Activated CD4-positive, alpha-beta T cell treated with anti-CD3 and anti-CD28 coated beads for 24 hours (primary cell): ENCODE measurements at places on chromosomes 7 and 10.
A peak's percentile ranks its signal among the peaks of the same experiment; 100 is the strongest.

DNA sequence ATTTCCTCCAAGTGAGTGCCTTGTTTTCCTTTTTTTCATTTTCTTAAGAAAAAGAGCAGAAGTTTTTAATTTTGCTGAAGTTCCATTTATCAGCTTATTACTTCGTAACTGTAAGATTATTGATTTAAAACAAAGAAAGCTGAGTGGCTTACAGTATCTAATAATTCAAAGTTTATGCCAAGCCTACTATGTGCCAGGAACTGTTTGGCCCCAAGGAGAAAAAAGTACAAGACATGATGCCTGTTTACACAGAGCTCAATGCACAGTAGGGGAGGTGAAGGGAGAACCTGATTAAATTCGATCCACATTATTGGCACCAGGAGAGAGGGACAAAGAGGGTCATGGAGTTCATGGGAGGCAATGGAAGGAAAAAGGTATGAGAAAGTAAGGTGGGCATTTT is 419.3 kb upstream of the ZMIZ1 start:
- no peak for DNase-seq

DNA sequence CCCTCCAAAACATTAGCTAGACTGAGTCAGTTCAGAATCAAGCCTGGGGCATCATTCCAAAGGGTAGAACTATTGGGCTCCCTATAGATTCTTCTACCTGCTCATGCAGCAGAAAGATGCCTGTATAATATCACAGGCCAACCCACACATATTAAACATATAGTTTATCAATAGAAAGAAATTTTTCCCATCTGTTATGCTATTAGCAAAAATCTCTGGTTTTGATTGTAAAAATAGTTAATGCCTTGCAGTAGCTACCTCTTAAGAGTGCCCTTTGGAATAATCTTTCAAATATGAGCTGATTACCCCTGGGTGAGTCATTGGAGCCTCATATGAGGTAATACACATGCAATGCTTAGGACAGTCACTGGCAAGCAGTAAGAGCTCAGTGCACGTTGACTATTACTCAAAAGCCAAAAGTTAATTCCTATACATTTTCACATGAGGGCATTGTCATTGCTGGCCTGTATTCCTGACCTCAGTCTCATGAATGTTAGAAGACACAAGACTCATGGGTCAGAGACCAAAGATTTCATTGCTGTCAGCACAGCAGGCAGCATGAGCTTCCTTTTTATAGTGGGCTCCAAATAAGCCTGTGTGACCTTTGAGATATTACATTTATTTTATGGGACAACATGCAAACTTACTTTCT is 180.0 kb downstream of the FGFR2 start:
- DNase-seq = no peak

DNA sequence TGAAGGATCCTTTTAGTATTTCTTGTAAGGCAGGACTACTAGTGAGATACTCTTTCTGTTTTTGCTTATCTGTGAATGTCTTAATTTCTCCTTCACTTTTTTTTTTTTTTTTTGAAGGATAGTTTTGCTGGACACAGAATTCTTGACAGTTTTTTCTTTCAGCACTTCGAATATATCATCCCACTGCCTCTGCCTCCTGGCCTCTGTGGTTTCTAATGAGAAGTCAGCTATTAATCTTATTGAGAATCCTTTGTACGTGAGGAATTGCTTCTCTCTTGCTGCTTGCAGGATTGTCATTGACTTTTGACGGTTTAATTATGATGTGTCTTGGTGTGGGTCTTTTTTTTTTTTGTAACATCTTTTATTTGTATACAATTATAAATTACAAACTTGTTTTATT is 12.6 kb upstream of the WAC start:
- DNase-seq = no peak

DNA sequence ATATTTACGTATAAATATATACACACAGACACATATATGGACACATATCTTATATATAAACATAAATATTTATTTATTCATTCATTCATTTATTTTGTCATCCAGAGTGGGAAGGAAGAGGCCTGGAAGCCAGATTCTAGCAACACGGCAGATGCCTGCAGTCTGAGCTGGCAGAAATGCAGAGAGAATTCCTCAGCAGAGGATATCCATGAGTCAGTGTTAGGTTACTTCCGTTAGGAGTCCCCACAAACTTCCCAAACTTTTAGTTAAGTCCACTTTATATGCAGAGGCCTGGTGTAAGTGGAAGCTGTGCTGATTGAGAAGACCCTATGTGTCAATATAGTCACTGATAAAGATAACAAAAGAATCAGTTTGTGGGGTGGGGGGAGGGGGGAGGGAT is 89.6 kb downstream of the PPP1R17 start:
- DNase-seq = no peak

GRCh38 chr7:130401578-130401977 is 21.3 kb downstream of the CPA1 start:
- DNase-seq = no peak

- peak; percentile 22 for DNase-seq
Measured at GRCh38 chr10:97676770-97677581, 10.1 kb downstream of the AVPI1 start.

DNA sequence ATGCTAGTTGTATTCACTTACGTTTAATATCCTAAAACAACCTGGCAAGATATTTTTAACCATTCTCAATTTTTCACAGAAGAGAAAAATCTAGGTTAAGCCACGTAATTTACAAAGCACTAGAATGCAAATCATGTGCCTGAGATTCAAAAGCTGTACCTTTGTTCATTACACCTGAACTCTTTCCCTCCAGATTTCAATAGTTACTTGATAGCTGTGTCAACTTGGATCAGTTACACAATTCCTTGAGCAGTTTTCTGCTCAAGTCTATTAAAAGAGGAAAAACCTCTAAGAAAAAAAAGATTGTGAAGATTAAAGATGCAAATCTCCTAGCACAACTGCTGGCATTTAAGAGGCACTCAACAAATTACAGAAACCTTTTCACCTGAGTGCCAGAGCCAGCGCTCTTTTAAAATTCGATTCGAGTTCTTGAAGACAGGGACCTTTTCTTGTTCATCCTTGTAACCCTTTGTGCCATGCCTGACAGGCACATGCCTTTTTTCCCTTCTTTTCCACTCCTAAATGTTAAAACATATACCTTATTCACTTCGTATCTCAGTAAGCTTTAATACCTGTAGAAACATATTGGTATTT is 886 bp downstream of the NSUN6 start:
- DNase-seq = no peak

GRCh38 chr7:111958896-111959295 is 247.3 kb downstream of the DOCK4 start:
- no peak for DNase-seq

- DNase-seq = peak; percentile 77
Measured at GRCh38 chr10:2927958-2928840, 139.1 kb upstream of the PFKP start.

GRCh38 chr10:79223091-79224048 is 123.9 kb upstream of the PPIF start:
- DNase-seq = no peak

DNA sequence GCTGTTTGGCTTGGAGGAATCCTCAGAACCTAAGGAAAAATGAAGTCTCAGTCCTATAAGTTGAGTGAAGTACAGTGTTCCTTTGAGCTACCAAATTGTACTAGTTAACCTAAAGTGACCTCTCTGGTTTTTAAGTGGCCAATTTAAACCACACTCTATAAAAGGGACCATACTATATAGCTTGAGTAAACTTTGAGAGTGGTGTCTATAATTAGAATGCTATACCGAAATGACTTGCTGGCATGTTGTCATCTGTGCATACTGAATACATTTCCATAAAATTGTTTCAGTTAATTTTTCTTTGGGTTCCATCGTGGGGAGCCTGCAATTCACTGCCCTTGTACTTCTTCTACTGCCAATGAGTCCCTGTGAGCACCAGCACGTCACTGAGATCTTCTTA is 151.1 kb downstream of the DKK1 start:
- no peak for DNase-seq

- no peak for DNase-seq
Measured at GRCh38 chr10:75967491-75967890, 536.1 kb downstream of the LRMDA start.

GRCh38 chr7:8639668-8640067 is 206.3 kb downstream of the NXPH1 start:
- DNase-seq = no peak

- no peak for DNase-seq
Measured at GRCh38 chr7:39700932-39701331, 77.6 kb downstream of the RALA start.

DNA sequence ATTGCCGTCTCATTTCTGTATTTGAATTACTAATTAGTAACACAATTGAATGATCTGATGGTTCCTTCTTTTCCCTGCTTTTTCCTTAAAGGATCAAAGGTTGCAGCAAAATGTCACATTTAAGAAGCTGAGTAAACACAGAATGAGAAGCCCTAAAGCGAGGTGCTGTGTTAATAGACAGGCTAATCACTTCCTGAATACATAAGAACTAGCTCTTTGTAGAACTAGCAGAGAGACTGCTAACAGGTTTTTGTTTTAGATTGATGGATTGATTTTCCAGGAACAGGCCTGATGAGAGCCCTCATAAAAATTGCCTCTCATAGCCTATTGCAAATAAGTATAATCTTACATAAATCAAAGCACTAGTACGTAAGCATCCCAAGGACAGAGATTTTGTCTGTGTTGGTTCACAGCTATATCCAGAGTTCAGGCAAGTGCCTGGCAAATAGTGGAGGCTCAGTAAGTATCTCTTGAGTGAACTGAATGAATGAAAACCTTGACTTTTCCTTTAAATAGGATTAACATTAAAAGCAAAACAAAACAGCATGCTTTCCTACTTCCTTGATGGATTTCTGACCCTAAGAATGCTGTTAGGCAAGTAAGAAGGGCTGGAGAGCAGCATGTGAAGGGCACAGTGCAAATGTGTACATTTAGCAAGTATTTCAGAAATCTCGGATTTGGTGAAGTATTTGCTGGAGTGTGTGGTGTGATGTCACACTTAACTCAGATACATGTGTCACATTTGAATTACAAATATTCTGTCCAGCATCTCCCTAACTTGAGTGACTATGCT is 3.3 kb downstream of the TMEM229A start:
- DNase-seq = no peak

DNA sequence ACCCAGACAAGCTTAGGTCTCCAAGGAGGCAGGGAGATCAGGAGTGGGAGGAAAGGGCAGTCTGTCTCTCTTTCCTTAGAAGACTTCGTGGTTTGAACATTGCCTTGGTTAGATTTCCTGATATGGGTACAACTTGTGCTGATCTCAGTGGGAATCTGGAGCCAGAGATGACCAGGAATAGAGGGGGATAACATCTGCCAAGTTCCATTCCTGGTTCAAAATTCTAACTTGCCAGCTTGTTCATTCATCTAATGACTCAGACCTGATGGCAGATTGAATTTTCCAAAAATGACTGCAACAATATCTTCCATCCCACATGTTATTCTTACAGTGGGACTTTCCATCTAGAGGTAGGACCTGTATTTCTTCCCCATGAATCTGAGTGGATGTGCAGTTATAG is 394.3 kb upstream of the PODXL start:
- no peak for DNase-seq

DNA sequence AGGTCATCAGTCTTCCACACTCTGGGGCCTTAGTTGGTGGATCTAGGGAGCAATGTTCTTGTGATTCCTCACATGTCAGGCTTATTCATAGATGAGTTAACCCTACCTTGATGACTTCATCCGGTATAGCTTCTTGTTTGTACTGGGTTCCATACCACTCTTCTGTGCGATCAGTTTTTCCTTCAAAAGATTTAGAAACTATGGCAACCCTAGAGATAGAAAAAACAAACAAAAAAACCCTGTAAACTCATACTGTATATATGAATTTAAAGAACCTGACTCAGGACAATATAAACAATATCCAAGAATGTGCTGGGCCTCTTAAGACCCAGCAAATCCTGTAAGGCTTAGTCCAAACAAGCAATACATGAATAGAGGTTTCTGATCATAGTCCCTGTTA is 83.5 kb downstream of the IDE start:
- no peak for DNase-seq

- DNase-seq = no peak
Measured at GRCh38 chr7:125278318-125278717, 348.7 kb upstream of the POT1 start.

- no peak for DNase-seq
Measured at GRCh38 chr10:51139176-51139575, 64.9 kb downstream of the PRKG1 start.

DNA sequence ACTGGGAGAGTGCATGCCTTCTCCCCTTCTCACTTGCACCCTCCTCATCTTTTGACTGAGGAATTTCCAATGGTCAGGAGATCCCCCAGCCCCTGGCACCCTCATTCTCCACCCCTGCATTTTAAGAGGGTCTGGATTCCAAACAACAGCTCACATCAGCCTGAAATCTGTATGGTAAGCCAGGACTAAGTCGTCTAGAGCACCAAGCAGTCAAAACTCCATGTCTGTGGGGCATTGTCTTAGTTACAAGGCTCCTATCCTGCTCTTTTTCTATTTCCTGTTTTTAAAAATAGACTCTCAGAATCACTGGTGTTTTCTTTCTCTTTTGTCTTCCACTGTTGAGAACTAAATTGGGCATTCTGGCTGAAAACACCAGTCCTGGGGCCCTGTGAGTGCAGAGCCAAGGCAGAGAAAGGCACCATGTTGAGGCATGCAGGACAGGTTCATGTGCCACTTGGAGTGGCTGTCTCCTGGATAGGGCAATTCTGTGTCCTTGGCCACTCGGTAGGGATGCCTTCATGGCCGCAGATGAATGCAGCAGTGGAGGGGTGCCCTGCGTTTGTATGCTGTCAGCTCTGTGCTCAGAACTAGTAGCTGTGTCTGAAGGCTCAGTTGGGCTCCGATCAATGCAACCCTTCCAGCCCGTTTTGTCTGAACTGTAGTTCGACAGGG is 216.6 kb upstream of the YAE1 start:
- DNase-seq = no peak

GRCh38 chr7:139871331-139871730 is 42.3 kb downstream of the TBXAS1 start:
- DNase-seq = no peak

DNA sequence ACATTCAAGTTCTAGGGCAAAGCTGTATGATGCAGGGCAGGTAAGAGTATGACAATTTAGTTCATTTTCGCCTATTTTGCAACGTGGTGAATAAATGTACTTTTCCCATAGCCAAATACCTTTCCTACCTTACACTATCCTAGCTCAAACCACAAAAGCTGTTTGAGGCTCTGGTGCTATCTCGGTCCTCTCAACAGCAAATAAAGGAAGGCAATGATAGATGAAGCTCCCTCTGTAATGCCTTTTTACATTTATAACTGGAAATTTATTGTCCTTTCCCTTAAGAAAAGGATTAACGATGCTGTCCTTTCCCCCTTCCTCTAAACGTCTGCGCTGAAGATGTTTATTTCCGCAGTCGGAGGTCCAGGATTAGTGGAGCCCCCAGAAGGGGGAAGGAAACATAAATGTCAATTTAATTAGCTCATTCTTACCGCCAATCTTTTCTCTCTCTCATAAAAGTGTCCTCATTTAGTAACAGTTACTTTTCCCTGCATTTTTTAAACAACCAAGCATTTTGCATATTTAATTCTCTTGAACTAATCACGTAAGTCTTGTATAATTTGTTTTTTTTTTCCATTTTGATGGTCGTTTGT is 114.6 kb downstream of the PIP4K2A start:
- no peak for DNase-seq

GRCh38 chr10:59375990-59376389 is 13.6 kb upstream of the FAM13C start:
- DNase-seq = no peak
